Epithelial cell of prostate (primary cell): ENCODE measurements at places on chromosomes 16 and 17.
A peak's percentile ranks its signal among the peaks of the same experiment; 100 is the strongest.

DNA sequence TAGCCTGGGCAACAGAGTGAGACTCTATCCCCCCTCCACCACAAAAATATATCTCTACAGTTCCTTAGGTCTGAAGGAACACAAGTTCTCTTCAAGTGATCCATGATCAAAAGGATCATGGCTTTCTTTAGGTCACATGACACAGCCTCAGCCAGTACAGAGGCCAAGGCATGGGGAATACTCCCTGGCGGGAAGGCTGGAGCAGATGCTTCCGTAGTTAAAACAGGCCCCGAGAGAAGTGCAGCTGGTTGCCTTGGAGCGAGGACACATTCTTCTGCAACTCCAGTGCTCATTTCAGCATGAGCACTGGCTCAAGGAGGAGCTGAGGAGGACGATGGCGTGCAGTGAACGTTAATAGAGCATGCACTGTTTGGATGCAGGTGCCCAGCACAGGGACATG is 13.5 kb downstream of the CDIP1 start:
- no peak for DNase-seq

- DNase-seq: no peak
Measured at GRCh38 chr17:77894126-77894956, 64.2 kb upstream of the TNRC6C start.

DNA sequence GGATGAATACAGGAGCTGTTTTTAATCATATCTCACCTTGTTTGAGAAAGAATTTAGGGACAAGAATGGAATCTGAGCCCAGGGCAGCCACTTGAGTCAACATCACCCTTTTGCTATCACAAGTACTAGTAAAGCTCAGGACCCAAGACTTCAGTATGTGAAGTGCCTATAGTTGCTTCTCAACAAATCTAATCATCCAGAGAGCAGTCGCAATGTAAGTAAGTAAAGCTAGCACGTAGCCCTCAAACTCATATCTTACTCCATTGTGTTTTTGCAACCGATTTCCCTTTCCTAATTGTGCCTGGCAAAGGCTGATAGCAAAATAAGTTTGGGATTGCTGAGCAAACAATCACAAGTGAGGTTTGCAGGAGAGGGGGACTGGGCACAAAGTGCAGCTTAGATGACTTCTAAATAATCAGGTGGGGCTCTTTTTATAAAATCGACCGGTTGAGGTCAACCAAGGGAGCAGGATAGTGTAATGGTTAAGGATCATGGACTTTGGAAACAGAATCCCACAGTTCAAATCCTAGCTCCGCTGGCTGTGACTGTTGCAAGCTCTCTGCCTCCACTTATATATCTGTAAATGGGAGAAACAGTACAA is 13.0 kb downstream of the TOB1 start:
- DNase-seq: no peak

DNA sequence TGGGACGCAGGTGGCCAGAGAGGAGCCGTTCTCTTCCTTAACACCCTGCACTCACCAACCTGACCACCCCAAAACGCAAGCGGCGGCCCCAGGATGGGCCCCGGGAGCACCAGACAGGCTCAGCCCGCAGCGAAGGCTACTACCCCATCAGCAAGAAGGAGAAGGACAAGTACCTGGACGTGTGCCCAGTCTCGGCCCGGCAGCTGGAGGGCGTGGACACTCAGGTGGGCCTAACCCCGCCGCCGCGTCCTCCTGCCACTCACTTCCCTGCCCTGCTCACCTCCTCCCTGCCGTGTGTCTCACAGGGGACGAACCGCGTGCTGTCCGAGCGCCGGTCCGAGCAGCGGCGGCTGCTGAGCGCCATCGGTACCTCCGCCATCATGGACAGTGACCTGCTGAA is 4.6 kb upstream of the HSD3B7 start:
- DNase-seq: no peak

GRCh38 chr16:89661215-89661614 is 3.6 kb downstream of the SPATA33 start:
- DNase-seq: no peak

- DNase-seq: no peak
Measured at GRCh38 chr17:78957128-78957527, 22.6 kb downstream of the LGALS3BP start.

- no peak for DNase-seq
Measured at GRCh38 chr17:56431736-56432135, 161.8 kb upstream of the NOG start.

- DNase-seq: no peak
Measured at GRCh38 chr16:87127061-87127765, 190.0 kb downstream of the C16orf95 start.

- no peak for DNase-seq
Measured at GRCh38 chr16:27325736-27326135, 12.0 kb downstream of the IL4R start.

DNA sequence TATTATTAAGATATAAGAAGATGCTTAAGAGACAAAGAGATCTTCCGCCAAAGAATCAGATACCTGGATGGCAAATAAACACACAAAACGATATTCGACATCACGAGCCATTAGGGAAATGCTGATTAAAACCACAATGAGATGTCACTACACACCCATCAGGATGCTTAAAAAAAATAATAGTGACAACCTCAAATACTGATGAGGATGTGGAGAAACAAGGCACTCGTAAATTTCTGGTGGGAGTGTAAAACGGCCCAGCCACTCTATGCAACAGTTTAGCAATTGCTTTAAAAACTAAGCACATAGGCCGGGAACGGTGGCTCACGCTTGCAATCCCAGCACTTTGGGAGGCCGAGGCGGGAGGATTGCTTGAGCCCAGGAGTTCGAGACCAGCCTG is 39.4 kb downstream of the TBC1D16 start:
- no peak for DNase-seq

DNA sequence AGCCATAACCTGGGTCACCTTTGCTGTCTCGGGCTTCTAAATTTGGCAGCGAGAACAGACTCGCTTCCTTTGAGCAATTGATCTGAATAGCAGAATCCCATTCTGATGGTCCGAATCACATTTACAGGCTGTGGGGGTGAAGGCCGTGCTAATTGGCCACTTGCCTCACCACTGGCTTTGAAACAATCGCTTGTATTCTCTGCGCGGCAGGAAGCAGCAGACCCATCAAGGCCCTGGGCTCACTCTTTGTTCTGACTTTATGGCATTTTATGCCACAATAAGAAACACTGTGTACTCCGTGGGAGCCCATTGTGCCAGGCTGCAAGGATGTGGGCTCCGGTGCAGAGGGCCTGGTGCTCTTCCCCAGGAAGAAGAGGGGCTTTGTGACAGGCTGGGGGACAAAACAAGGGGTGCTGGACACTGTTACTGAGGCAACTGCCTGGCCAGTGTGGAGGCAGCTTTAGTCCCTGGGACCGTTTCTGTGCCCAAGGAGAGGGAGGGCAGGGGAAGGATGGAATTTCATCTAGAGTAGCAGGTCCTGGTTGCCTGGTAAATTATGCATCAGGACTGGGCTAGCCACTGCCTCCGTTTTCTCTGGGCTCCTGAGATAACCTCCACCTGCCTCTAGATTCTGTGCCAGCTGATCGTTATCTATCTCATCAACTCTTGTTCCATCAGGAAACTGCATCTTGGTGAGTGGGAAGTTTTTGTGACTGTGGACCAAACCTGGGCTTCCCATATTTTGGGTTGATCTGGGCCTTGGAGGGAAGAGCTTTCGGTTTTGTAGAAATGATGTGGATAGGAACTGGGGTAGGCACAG is 78.5 kb downstream of the MRC2 start:
- DNase-seq: no peak

DNA sequence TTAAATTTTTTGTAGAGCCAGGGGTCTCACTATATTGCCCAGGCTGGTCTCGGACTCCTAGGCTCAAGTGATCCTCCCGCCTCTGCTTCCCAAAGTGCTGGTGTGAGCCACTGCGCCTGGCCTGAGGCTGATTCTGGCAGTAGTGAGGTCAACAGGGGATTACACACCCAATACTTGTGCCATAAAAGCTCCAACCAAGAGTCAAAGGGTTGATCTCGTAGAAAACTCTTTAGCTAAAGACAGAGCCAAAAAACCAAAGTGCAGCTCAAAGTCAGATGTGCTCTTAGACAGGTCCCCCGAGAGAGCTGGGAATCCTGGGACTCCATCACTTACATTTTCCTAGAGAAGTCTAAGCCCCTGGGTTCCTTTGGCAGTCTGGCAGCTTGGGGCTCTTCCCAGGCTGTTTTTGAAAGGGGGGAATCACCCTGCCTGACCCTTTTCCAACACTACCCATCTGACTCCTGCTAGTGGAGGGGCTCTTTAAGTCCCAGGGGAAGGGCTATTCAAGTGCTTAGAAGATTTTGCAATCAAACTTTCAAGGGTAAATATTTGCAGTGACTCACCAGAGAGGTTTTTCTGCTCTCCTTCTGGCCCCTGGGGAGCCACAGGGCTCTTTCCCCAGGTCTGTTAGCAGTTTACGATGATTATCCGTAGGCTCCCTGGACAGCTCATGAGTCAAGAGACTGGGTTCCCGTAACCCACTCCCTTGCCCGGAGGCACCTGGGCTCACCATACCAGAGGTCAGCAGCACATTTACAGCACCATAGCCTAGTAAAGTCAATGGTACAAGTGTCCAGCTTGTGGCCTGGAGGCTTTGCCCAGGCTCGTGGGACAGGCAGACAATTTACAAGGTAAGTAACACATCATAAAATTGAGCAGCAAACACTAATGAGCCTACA is 408.7 kb downstream of the SLC39A11 start:
- peak; percentile 75 for DNase-seq

- DNase-seq: no peak
Measured at GRCh38 chr17:48595278-48595999, 1.9 kb upstream of the HOXB5 start.

DNA sequence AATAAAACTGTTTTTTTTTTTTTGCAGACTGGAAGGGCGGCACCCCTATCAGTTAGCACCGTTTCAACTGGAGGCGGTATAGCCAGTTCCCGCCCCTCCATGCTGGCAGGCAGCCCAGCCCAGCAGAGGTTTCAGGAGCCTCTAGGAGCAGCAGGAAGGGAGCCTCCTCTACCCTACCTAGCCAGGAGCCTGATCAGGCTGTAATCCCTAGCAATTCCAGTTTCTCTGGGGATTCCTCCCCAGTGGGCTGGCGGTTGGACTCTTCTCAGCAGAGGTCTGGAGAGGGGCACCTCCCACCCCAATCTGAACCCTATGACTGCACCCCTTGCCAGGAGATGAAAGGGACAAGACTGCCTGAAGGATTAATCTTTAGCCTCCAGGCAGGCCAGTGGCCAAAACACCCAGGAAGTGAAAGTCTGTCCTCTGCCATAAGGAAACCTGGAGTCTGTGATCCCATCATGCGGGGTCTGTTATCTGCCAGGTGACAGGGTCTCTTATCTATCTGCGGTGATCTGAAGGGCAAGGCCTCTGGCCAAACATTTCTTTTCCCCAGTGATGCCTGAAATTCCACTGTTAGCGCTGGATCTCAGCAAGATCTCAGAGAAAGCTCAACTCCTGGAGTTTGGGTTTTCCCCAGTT is 4.9 kb upstream of the CDH1 start:
- no peak for DNase-seq

- DNase-seq: no peak
Measured at GRCh38 chr16:25750488-25751216, 58.9 kb downstream of the HS3ST4 start.

- DNase-seq: no peak
Measured at GRCh38 chr16:67339453-67339852, 12.8 kb downstream of the LRRC36 start.

- DNase-seq: no peak
Measured at GRCh38 chr17:13240851-13241250, 223.0 kb upstream of the ELAC2 start.

DNA sequence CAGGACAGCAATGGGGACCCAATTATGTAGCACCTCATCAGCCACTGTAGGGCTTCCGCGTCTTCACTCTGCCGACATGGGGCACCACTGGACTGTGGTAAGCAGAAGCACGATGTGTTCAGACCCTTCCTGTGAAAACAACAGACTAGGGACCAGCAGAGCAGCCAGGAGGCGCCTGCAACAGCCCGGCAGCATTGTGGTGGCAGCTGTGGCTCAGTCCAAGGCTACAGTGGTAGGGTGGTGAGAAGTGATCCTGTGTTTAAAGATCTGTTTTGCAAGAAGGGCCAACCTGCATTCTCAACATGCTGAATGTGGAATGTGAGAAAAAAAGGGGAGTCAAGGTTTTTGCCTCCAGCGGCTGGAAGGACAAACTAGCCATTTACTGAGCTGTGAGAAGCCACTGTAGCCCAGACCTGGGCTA is 80.8 kb downstream of the GAS7 start:
- DNase-seq: no peak

DNA sequence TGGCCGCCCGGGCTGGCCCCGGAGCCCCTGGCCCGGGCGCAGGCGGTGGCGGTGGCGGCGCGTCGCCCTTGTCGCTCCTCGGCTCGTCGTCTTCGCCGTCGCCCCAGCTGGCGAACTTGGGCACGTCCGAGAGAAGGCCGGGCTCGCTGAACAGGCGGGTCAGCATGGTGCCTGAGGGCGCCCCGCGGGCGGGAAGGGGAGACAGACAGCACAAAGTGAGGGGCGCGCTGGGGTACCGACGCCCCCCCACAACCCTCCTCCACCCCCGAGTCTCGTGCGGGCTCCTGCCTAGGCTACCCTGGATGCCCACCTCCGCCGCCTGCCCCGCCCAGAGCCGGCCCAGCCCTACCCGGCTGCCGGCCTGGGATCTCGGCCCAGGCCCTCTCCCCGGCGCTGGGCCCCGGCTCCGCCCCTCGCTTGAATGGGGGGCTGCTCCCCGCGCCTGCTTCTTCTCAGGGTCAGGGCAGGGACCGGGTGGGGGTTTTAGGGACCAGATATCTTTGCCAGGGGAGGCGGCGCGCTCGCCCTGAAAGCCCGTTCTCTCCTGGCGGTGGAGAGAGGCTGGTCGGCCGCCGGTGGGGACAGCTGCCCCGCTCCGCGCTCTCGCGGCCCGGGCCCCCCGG is 1.2 kb downstream of the NEUROD2 start:
- no peak for DNase-seq

GRCh38 chr17:8884336-8884990 is 17.0 kb upstream of the PIK3R6 start:
- DNase-seq: no peak

- no peak for DNase-seq
Measured at GRCh38 chr17:14940108-14940937, 324.8 kb downstream of the PMP22 start.

GRCh38 chr16:21673469-21673868 is 9.7 kb downstream of the OTOA start:
- no peak for DNase-seq

- no peak for DNase-seq
Measured at GRCh38 chr17:6627019-6627418, 13.5 kb downstream of the KIAA0753 start.

GRCh38 chr17:2195729-2196128 is 107.9 kb downstream of the SMG6 start:
- no peak for DNase-seq
